ENCODE measurements at places on chromosomes 1 and 21.

GRCh38 chr1:159827102-159827490 lies 423 bp downstream of the SLAMF8 start:
- no peak for DNase-seq

GRCh38 chr1:216843409-216843808 lies 120.2 kb upstream of the ESRRG start:
- DNase-seq = no peak

- no peak for DNase-seq
These were observed 12.4 kb downstream of the ALX3 start for GRCh38 chr1:110057963-110058518.

GRCh38 chr1:100670083-100670482 lies 49.5 kb upstream of the VCAM1 start:
- DNase-seq = no peak

DNA sequence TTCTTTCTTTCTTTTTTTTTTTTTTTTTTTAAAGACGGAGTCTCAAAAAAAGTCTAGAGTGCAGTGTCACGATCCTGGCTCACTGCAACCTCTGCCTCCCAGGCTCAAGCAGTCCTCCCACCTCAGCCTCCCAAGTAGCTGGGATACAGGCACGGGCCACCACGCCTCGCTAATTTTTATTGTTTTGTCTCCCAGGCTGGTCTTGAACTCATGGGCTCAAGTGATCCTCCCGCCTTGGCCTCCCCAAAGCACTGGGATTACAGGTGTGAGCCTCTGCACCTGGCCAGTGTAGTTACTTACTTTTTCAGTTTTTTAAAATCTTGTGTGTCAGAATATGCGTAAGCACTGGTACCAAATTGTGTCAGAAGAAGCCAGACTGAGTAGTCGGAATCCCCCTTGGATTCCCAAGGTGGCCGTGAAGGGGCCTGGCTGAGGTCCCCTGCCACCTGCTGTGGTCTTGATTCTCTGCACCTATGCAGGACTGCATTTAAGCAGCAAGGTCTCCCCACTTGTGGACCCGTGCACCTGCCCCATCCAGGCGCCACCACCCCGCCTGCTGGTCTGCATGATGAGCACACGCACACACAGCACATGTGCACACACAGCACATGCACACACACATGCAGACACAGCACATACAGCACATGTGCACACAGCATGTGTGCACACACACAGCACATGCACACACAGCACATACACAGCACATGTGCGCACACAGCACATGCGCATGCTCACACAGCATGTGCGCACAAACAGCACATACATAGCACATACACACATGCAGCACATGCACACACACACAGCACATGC lies 47.5 kb downstream of the PCNT start:
- no peak for DNase-seq

DNA sequence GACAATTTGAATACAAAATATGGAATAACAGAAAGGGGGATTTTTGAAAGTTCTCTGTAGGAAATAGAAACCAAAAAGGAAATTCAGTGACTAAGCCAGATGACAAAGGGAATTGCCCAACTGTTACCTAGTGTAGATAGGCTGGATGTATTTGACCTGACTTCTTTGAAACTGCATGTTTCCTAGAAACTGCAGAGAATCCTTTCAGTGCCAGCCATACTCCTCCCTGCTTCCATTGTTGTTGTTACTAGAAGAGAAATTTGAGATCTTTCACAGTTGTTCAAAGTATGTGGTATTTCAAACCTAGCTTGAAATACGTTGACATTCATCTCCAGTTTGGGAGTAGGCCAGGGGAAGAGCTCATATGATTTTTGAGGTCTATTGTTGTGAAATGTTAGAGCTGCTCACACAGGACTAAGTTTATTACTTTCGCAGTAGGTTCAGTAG lies 1.8 kb upstream of the GBP5 start:
- DNase-seq = no peak
